ENCODE measurements at places on chromosomes 1 and 21.
A peak's percentile ranks its signal among the peaks of the same experiment; 100 is the strongest.

GRCh38 chr1:175410560-175410959 lies 218.0 kb upstream of the KIAA0040 start:
- DNase-seq = no peak

DNA sequence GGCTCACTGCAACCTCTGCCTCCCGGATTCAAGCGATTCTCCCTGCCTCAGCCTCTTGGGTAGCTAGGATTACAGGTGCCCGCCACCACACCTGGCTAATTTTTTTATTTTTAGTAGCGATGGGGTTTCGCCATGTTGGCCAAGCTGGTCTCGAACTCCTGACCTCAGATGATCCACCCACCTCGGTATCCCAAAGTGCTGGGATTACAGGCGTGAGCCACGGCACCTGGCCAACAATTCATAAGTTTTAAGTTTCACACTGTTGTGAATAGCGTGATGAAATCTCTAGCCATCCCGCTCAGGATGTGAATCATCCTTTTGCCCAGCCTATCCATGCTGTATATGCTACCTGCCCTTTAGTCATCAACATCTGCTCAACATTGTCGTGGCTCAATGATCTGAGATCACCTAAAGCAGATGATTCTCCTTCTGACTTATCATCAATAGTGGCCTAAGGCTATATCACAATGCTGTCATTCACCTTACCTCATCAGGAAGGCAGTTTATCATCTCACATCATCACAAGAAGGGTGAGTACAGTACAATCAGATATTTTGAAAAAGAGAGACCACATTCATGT lies 2.6 kb downstream of the PFDN2 start:
- no peak for DNase-seq

- no peak for DNase-seq
Observed at GRCh38 chr1:229075217-229075616, 195.7 kb upstream of the RAB4A start.

- no peak for DNase-seq
Observed at GRCh38 chr1:97621955-97622354, 298.9 kb downstream of the DPYD start.

DNA sequence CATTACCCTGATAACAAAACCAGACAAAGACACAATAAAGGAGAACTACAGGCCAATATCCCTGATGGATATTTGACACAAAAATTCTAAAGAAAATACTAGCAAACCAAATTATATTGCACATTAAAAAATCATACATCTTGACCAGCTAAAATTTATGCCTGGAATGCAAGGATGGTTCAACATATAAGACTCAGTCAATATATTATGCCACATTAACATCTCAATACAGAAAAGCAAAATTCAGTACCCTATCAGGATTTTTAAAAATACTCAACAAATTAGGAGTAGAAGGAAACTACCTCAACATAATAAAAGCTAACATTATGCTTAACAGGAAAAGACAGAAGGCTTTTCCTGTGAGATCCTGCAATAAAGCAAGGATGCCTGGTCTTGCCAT lies 177.1 kb downstream of the MAGI3 start:
- no peak for DNase-seq

DNA sequence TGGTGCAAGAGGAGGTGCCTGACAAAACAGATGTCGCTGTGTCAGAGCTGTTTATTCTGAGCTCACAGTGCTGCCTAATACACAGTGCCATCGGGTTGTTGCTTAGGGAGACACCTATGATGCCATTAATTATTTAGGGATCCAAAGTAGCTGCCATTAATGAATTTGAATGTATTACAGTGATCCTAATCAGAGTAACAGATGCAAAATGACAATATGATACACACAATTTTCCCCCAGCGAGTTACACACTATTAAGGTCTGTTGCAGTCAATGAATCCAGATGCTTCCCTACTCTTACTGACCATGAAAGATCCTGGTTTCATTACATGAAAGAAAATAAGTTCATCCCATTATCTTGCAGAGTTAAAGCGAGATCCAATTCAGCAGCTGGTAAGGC lies 91.3 kb downstream of the RWDD3 start:
- no peak for DNase-seq

GRCh38 chr1:12197483-12197880 lies 30.7 kb downstream of the TNFRSF1B start:
- DNase-seq = no peak

- DNase-seq = no peak
Observed at GRCh38 chr1:41835485-41835884, 83.2 kb downstream of the HIVEP3 start.

DNA sequence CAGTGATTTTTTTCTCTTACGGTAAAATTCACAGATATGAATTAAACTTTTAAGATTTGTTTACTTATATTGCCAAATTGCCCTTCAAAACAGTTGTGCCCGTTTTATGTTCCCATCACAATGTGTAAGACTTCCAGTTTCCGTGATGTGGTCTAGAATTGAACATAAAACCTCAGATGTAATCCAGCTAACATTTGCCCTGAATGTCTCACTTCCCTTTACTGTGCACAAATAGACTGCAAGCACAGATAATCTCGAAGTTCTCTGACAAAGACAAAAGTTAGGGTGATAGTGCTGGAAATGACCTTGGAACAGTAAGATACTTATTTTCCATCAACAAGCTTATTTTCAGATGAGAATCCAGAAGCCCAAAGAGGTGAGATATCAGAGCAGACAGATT lies 177.5 kb downstream of the ZZZ3 start:
- DNase-seq = no peak

GRCh38 chr1:3778590-3779264 lies 6.2 kb downstream of the SMIM1 start:
- no peak for DNase-seq

GRCh38 chr1:214514032-214514818 lies 37.2 kb downstream of the PTPN14 start:
- DNase-seq = peak; percentile 17

- no peak for DNase-seq
Observed at GRCh38 chr1:206897175-206897574, at the start of gene IL24. IL24 (plus strand) TSS chr1:206897443; CDS start chr1:206897833, 390 bp downstream.

GRCh38 chr1:75392278-75392677 lies 218.6 kb downstream of the SLC44A5 start:
- DNase-seq = no peak

DNA sequence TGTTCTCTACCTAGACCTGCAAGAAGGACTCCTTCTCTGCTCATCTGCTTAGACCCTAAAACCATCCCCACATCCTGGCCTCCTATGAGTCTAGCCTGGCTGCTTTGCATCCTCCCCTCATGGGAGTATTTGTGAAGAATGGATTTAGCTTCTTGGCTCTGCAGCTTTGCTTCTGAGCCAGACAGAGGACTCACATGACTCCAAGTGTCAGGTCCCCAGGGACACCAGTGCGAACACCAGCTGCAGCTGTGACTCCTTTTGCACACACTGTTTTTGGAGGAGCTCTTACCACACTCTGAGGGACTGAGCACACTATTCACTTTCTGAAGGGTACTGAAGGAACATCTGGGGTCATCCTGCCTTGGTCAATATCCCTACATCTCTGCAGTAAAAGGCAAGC lies 131.8 kb upstream of the SGIP1 start:
- DNase-seq = peak; percentile 33

GRCh38 chr1:165696625-165697100 lies 1.7 kb downstream of the ALDH9A1 start:
- no peak for DNase-seq

DNA sequence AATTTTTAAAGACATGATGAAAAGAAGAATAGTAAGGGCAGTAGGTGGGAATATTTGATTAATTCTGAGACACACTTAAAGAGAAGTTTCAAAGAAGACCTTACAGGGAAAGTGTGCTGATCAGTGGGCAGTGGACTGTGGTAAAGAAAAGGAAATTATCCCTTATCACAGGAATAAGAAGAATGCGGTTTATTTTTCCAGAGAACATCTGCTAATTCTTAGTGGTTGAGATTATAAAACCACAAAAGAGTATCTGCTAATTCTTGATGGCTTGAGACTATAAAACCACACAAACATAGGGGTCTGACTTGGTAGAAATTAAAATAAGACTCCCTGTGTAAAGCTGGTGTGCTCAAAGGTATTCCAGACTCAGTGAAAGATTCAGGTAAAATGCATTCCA lies 60.0 kb upstream of the KCTD3 start:
- DNase-seq = no peak

GRCh38 chr1:46159516-46159915 lies 15.4 kb upstream of the TSPAN1 start:
- no peak for DNase-seq

GRCh38 chr1:61332196-61332753 lies 249.9 kb downstream of the NFIA start:
- no peak for DNase-seq

GRCh38 chr1:2019172-2019543 lies at the start of gene GABRD:
GABRD (plus strand) TSS chr1:2019345; CDS start chr1:2019424, 79 bp downstream.
- no peak for DNase-seq

DNA sequence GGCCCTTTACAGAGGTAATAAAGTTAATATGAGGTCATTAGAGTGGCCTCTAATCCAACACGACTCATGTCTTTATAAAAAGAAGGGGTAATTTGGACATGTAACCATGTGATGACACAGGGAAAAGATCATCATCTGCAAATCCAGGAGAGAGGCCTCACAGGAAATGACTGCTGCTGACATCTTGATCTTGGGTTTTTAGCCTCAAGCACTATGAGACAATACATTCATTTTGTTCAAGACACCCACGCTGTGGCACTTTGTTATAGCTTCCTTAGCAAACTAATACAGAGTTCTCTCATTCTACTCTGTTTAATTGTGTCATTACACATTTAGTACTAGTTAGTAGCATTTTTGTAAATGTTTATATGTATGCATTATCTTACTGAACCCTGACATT lies 64.0 kb upstream of the RUNX1 start:
- no peak for DNase-seq

DNA sequence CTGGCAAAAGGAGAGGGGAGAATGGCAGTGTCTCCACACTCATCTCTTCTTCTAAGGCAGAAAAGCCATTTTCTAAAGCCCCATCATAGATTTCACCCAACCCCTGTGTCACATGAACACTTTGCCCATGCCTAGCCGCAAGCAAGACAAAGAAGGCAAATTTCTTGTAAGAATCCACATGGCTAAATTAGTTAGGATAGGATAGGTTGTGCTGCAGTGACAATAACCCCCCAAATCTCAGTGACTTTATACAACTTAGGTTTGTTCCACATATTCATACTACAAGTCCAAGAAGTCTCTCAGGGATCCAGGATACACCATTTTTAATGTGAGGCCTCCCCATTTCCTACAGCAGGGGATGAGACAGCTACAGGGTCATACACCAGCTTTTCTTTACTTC lies 40.8 kb downstream of the MIS18A start:
- no peak for DNase-seq

DNA sequence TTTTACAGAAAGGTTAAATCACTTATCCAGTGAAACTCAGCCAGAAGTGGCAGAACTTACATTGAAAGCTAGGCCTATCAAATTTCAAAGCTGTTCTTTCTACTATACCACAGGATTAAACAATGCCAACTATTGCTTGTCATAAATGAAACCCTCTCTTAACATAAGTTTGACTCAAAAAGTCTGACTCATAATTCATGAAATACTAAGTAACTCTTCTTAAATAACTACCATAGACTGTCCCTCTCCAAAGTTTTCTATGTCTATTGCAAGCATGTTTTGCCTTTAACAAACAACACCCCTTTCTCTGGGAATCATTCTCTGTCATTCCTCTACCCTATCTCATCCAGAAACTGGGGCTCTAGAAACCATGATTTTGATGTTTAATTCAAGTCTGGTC lies 109.5 kb upstream of the UBE2U start:
- DNase-seq = no peak

GRCh38 chr1:111406321-111406768 lies 21.2 kb downstream of the OVGP1 start:
- no peak for DNase-seq

DNA sequence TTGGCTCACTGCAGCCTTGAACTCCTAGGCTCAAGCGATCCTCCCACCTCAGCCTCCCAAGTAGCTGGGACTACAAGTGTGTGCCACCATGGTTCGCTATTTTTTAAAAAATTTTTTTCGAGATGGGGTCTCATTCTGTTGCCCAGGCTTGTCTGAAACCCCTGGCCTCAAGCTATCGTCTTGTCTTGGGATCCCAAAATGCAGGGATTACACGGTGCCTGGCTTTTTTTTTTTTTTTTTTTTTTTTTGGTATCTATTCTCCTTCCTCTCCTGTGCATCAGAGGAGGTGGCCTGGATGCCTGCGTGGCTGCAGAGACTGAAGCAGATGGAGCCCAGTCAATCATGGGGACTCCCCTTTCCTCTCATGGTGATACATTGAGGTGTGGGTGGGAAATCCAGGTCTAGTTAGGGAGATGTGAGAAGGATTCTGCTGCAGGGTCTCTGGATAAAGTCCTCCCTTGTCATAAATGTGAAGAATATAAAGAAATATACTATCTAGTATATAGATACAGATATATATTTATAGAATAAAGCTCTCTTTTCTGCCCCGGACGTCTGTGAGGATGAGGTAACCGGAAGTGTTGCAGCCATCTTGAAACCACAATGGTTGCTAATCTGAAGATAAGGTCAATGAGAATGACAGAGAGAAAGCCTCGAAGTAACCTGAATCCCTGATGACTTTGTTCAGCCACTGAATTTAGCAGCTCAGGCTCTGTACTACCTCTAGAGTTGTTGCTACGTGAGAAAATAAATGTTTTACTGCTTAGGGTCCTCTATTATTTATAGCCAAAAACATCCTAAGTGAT lies 19.5 kb upstream of the RGSL1 start:
- no peak for DNase-seq

GRCh38 chr1:39900662-39901463 lies 854 bp downstream of the MYCL start:
- peak; percentile 83 for DNase-seq

GRCh38 chr21:33025489-33026442 lies at the start of gene OLIG2:
OLIG2 (plus strand) TSS chr21:33025935; CDS start chr21:33026863, 928 bp downstream.
- peak; percentile 82 for DNase-seq

GRCh38 chr1:3174487-3175247 lies 105.7 kb downstream of the PRDM16 start:
- DNase-seq = no peak

DNA sequence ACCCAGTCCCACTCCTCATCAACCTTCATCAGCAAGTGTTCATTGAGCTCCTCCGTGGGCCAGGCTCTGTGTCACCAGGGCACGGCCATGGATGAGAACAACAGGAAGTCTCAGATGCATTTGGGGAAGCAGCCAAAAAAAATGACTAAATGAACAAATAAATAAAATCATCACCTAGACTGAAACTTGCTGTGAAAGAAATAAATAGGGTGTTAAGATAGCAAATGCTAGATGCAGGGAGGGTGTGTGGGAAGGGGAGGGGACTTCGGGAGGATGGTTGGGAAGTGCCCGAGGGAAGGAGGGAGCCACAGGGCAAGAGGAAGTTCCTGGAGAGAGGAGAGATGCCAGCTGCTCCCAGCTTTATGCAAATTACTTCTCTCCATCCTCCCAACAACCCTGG lies 696.7 kb downstream of the PTPRU start:
- no peak for DNase-seq

DNA sequence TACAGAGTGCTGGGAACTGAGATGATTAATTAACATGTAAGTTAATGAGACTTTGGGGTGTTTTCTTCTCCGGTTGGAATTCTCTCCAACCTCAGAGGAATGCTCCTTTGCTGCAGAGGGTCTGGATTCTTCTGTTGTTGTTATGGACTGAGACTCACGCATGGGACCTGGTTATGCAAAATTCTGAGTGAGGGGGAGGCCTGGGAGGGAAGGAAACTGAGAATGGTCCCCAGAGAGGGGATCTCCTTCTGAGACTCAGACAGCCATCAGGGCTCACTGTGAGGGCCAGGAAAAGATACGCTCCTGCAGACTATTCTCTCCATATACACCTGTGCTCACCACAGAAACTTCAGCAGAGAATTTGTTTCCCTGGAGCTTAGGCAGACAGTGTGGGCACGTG lies 56.3 kb downstream of the HTR6 start:
- no peak for DNase-seq
